ENCODE measurements at places on chromosomes 2 and 18.

- DNase-seq = no peak
These were observed 43.2 kb downstream of the SLC5A7 start for GRCh38 chr2:108029496-108029895.

- no peak for DNase-seq
These were observed at the start of gene ADCYAP1 for GRCh38 chr18:904218-905090. Gene ADCYAP1 (plus strand): TSS chr18:904871. CDS start chr18:905387, 516 bp downstream.

- no peak for DNase-seq
These were observed 92.0 kb upstream of the MSH2 start for GRCh38 chr2:47310801-47311560.

GRCh38 chr18:76053551-76053950 is 441.5 kb downstream of the ZNF516 start:
- no peak for DNase-seq

- DNase-seq = peak; percentile 24
These were observed 4.0 kb downstream of the NOP58 start for GRCh38 chr2:202269585-202269984.

DNA sequence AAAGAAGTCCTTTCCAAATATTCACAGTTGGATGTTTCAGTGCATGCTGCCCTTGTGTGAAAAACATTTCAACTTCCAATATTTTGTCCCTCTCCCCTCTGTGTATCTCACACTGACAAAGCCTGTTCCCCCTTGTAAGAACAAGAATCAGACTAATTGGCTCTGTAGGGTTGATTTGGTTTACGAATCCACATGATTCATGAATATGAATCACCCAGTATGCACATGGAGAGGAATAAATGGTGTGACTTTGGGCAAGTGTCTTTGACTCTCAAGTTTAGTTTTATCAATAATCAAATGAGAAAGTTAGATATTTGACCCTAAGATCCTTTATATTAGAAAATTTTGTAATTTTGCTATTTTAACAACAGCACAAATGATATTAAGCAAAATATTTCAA is 9.3 kb upstream of the CDH20 start:
- no peak for DNase-seq

- no peak for DNase-seq
These were observed 403 bp downstream of the MAP2 start for GRCh38 chr2:209424199-209424701.

- DNase-seq = peak; percentile 11
These were observed 97.5 kb upstream of the CD302 start for GRCh38 chr2:159895258-159896065.

DNA sequence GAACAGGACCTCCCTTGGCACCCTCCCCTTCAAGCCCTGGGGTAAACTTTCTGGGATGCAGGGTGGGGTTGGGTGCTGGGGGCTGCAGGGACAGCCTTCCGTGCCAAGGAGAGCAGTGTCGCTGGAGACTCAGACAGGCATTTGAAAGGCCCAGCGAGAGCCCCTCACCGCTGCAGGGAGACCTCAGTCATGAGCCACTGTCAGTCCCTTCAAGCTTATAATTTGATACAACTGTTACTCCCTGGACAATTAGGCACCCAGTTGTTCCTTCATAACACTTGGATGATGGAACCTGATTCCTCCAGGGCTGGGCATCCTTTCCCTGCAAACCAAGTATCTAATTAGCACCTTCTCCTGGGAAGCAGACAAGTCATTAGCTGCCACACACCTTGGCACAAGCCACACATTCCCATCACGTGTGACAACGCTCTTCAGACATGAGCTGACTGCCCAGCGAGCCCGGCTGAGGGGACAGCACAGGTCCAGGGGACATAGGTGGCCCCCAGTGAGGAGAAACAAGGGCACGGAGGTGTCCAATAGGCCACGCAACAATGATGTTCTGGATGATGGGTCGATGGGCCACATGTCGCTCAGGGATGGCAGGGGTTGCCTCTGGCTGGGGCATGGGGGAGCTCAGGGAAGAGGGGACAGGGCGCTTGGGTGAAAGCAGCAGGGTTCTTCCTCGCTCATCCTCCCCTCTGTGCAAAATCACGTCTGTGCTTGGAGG is 59.6 kb downstream of the KCNF1 start:
- no peak for DNase-seq

- no peak for DNase-seq
These were observed 331.1 kb downstream of the PLCL1 start for GRCh38 chr2:198135481-198135934.

GRCh38 chr2:187982668-187983067 is 309.0 kb upstream of the GULP1 start:
- DNase-seq = no peak

- no peak for DNase-seq
These were observed 420.3 kb upstream of the CHAC2 start for GRCh38 chr2:53347269-53347668.

GRCh38 chr2:7020059-7020458 is 102.8 kb downstream of the RNF144A start:
- no peak for DNase-seq

GRCh38 chr2:236360496-236360895 is 96.3 kb upstream of the ASB18 start:
- no peak for DNase-seq

DNA sequence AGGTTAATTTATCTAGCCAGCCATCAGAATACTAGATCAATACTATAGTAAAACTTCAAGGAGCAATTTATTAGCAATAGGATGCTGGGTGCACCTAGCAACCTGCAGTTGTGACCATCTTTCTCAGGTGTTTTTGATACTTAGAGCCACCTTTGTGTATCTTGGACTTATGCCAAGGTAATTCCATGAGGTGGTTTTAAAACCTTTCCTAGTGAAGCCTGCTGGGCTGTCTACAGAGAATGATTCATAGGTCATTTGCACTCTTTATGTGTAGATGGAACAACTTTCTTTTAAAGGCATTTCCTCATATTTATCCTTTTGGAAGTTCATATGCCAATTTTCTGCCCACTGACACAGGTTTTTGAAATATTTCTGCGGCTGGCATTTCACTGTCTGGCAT is 1030.1 kb upstream of the POU3F3 start:
- no peak for DNase-seq

DNA sequence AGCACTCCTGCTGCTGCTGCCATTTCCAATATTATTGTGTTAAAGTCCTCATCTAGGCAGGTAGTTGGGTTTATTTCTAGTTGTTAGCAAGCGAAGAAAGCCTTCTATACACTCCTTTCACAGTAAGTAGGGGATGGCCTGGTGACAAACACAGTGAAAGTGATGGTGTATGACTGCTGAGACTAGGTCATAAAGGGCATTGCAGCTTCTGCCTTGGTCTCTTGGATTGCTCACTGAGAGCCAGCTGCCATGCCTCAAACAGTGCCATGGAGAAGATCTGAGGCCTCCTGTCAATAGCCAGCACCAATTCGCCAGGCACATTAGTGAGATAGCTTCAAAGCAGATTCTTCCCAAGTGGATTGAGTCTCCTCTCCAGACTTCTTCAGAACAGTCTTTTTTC is 27.6 kb upstream of the MSTN start:
- no peak for DNase-seq
